Stimulated activated CD4-positive, alpha-beta T cell treated with anti-CD3 and anti-CD28 coated beads, Interleukin-1b, Interleukin-23, amount 100 ng/mL, for 1 hour (primary cell): ENCODE measurements at places on chromosomes 12 and 14.

- no peak for DNase-seq
These were observed 26.1 kb downstream of the OTUB2 start for GRCh38 chr14:94052199-94052598.

DNA sequence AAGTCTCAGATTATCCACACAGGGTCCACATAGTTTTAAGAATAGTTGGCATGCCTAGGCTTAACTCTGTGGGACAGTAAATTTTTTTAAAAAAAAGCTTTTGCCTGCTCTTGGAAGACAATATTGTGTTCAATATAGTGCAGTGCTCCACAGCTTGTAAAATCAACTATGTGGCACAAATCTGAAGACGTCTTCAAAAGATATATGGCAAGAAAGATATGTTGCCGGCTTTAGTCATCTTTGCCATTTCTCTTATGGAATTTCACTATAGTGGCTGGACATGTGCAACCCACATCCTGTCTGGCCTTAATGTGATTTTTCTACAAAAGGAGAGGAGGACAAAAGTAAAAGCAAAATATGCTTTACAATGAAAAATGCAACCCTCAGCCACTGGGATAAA, 90.5 kb downstream of the MGST1 start:
- no peak for DNase-seq

GRCh38 chr14:36091096-36091495, 85.4 kb downstream of the PTCSC3 start:
- no peak for DNase-seq

DNA sequence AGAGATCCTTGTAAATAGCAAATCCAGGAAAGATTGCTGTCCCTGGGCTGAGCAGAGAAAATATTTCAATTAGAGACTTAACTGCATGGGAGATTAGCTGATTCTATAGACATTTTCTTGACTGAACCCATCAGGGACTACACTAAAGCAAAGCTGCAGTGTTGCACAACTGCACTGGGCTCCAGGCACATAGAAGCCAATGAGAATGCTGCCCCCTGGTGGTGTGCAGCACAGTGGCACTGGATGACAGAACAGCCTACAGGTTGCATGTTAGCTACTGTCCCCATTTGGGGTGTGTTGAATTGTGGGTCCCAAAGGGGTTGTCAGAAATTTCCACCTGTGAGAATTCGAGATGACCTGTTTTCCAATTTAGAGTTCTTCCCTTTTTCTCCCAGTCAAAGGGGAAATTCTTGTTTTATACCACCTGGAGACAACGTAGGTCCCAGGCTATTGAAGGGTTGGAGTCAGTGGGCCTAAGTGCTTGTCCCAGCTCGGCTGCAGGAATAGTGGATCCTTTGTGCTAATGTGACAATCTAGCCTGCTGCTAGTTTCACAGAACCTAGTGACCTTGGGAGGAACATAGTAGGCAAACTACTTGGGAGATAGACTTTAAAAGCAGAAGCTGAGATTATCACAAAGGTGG, 114.7 kb downstream of the SLC8A3 start:
- no peak for DNase-seq

- DNase-seq = no peak
These were observed 4.8 kb downstream of the GMPR2 start for GRCh38 chr14:24237463-24237955.

DNA sequence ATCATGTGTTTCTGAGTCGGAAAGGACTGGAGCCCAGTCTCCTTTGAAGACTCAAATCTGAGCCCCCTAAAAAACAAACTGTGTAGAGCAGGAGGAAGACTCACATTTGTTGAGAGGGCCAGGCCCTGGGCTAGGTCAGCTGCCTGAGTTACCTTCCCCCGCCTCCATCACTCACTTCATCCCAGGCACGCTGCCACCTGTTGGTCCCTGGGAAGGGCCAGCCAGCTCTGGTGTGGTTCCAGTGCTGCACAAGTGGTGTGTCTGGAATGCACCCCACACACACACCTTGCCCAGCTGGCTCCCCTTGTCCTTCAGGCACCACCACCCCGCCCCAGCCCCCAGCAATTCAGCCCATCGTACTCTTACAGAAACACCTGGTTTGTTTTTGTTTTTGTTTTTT, 9.0 kb downstream of the MVK start:
- no peak for DNase-seq
